Liver (tissue), 10 donors: ENCODE measurements at places on chromosomes 2 and 18.

DNA sequence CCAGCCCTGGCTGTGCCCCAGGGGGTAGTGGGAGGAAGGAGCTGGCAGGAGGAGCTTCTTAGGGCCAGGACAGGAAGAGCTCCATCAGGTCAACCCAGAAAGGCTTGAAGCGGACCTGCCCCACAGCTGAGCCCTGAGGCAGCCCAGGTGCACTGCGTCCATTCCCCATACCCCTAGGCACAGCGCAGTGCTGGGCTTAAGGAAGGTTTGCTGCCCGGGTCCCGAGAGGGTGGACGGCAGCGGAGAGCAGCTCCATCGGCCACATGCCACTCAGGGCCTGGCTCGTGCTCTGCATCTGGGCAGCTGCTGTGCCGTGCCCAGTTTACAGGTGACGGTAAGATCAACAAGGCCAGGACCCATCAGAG lies 26.4 kb downstream of the DNMT3A start:
- DNase-seq: no peak
- peak overlapping the region; percentile 46 for H3K27ac ChIP-seq
- peaks cover 47% of the 10 kb centered on the region for H3K4me1 ChIP-seq
- no peaks in the 10 kb centered on the region for H3K36me3 ChIP-seq
- no peaks in the 10 kb centered on the region for H3K27me3 ChIP-seq

GRCh38 chr2:177758591-177759371 lies 313.8 kb downstream of the PDE11A start:
- no peak for DNase-seq
- no peaks in the 10 kb centered on the region for H3K36me3 ChIP-seq
- H3K27ac ChIP-seq: no peak overlapping the region
- H3K4me1 ChIP-seq: no peaks in the 10 kb centered on the region

DNA sequence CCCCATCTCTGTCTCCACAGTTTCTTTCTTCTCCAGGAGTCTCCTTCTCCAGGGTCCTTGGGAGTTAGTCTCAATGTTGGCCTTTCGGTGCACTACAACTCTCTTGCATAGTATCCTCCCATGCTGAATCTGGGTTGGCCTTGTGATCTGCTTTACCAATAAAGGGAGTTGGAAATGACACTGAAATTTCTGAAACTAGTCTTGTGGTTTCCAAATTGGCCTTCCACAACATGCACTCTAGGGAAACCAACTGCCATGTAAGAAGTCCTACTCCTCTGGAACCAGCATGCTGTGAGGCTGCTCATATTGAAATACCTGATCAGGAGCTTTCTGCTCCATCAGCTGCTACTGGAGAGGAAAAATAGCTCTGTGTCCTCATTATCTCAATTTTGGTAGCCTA lies 9.9 kb upstream of the ABHD3 start:
- H3K4me1 ChIP-seq: no peaks in the 10 kb centered on the region
- H3K27ac ChIP-seq: no peak overlapping the region
- no peaks in the 10 kb centered on the region for H3K36me3 ChIP-seq
- DNase-seq: no peak
- H3K4me3 ChIP-seq: no peak overlapping the region

DNA sequence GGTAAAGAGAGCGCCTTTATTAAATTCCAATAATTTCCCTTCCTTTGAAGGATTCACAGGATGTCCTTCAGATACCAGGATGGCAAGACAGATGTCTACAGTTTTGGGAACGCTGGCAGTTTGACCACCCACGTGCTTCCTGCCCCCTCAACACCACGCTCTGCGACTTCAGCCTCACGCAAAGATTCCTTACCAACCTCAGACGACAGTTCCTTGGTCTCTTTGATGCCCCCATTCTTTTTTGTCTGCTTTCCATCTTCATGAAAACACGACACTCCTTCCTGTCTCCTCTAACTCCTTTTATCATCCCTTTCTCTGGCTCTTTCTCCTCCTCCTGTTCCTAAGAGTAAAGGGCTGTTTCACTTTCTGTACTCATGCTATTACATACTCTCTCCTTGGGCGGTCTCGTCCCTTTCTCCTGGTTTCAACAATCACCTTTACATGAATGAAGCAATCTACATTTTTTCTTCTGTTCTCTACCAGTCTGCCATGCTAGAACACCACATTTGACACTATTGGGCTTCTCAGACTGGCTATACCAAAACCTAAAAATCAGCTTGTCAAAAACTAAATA lies 189.9 kb upstream of the PGAP1 start:
- peaks cover 2% of the 10 kb centered on the region for H3K36me3 ChIP-seq
- no peak overlapping the region for H3K4me3 ChIP-seq
- no peaks in the 10 kb centered on the region for H3K27me3 ChIP-seq
- DNase-seq: no peak
- H3K4me1 ChIP-seq: no peaks in the 10 kb centered on the region
- H3K27ac ChIP-seq: no peak overlapping the region

DNA sequence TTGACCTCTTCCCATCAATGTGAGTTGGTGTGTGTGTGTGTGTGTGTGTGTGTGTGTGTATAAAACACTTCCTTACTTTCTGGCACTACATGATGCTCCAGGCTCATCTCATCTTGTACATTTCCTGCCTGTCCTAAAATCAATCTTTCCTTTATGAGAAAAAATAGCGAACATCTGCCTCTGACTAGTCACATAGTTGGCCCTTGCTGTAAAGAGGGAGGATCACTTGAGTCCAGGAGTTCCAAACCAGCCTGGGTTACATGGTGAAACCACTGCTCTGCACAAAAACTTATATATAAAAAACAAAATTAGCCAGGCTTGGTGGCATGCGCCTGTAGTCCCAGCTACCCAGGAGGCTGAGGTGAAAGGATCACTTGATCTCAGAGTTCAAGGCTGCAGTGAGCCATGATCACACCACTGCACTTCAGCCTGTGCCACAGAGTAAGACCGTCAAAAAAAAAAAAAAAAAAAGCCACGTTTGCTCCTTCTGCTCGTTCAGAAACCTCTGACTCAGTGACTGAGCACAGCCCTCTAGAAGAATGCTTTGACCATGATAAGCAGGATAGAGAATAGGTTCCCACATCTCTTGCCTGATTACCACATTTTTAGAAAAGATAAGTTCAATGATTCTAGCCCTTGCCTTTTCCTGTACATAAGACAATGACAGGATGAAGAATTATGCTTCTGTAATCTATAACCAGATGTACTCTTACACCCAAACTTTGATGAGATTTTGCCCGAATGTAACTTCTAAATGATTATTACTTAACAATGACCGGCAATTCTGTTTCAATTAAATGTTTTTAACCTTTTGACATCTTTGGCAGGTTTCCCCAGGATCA lies 45.2 kb upstream of the ST3GAL5 start:
- peaks cover 29% of the 10 kb centered on the region for H3K4me1 ChIP-seq
- H3K36me3 ChIP-seq: no peaks in the 10 kb centered on the region
- DNase-seq: no peak
- H3K27me3 ChIP-seq: no peaks in the 10 kb centered on the region
- no peak overlapping the region for H3K4me3 ChIP-seq
- H3K27ac ChIP-seq: no peak overlapping the region

GRCh38 chr2:120622886-120623753 lies 112.5 kb upstream of the GLI2 start:
- H3K36me3 ChIP-seq: no peaks in the 10 kb centered on the region
- no peak overlapping the region for H3K4me3 ChIP-seq
- DNase-seq: no peak
- H3K27me3 ChIP-seq: no peaks in the 10 kb centered on the region

DNA sequence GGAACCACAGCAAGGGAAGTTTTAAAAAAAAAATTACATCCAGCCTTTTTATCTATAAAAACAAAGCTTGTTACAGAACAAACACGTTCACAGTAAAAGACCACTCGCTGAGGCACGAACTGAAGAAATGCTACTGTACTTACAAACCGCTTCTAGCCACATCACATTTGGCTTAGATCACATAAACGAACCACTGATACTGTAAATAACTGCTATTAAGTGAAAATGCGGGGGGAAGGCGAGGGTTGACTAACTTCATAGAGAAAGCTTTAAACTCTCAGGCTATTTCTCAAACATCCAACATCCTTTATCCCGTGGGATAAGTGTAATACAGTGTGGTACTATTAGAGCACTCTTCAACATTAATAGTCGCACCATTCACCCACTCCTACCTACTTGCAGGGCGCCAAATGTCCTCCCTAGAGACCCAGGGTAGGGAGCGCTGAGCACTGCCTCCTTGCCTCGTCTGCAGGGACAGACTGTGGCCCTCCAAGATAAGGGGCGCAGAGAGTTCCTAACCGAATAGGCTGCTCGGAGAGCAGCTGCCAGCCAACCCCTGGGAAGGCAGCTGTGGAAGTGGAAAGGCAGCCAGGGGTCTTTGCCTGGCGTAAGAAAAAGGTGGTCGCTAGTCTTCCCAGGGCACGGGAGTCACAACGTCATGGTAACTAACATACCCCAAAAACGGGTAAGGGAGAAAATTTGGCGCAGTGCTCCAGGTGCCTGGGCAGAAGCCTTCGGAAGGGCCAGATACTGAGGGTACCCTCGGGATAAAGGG lies 854 bp downstream of the GPR155 start:
- peak; percentile 65 for DNase-seq
- peaks cover 2% of the 10 kb centered on the region for H3K4me1 ChIP-seq
- no peaks in the 10 kb centered on the region for H3K27me3 ChIP-seq
- H3K36me3 ChIP-seq: no peaks in the 10 kb centered on the region
- no peak overlapping the region for H3K27ac ChIP-seq

DNA sequence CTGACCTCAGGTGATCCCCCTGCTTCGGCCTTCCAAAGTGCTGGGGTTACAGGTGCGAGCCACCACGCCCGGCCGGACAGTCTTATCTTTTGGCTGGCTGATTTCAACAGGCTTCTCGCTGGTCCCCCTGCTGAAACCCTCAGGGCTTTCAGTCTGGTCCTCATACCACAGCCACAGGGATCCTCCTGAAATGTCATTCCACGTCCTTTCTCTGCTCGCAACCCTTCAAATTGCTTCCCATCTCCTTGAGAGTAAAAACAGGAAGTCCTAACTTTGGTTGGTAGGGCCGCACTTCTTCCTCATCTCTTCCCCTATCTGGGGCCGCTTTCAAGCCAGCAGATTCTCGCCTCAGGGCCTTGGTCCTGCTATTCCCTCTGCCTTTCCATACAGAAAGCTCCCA lies 1.4 kb upstream of the CAB39 start:
- DNase-seq: no peak
- H3K36me3 ChIP-seq: no peaks in the 10 kb centered on the region
- no peak overlapping the region for H3K4me3 ChIP-seq
- H3K27ac ChIP-seq: no peak overlapping the region
- no peaks in the 10 kb centered on the region for H3K27me3 ChIP-seq

GRCh38 chr18:48905513-48905912 lies 45.3 kb downstream of the SMAD7 start:
- H3K27me3 ChIP-seq: no peaks in the 10 kb centered on the region
- H3K36me3 ChIP-seq: no peaks in the 10 kb centered on the region
- no peak overlapping the region for H3K27ac ChIP-seq

- DNase-seq: no peak
- no peaks in the 10 kb centered on the region for H3K27me3 ChIP-seq
- no peaks in the 10 kb centered on the region for H3K36me3 ChIP-seq
- H3K27ac ChIP-seq: peak overlapping the region; percentile 66
- H3K4me3 ChIP-seq: no peak overlapping the region
These were observed 255.5 kb downstream of the RNF152 start for GRCh38 chr18:61637319-61637718.

DNA sequence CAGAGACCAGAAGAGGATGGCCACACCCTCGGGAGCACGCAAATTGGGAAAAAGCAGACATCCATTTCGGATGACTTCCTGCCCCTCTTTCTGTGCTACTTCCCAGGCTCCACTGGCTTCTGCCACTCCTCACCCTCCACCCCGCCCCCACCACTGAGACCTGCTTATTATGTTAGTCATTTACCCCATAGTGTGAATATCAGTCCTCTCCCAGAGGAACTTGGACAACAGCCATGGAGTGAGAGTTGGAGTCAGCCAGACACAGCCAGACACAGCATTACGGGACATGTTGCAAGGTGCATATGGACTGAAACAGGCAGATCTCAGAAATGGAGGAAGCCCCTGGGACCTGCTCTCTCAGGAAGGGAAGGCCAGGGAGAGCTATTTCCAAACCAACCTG lies 51.8 kb downstream of the CTIF start:
- no peak for DNase-seq
- H3K4me3 ChIP-seq: no peak overlapping the region
- no peaks in the 10 kb centered on the region for H3K36me3 ChIP-seq
- H3K27ac ChIP-seq: peak overlapping the region; percentile 60
- peaks cover 9% of the 10 kb centered on the region for H3K4me1 ChIP-seq

DNA sequence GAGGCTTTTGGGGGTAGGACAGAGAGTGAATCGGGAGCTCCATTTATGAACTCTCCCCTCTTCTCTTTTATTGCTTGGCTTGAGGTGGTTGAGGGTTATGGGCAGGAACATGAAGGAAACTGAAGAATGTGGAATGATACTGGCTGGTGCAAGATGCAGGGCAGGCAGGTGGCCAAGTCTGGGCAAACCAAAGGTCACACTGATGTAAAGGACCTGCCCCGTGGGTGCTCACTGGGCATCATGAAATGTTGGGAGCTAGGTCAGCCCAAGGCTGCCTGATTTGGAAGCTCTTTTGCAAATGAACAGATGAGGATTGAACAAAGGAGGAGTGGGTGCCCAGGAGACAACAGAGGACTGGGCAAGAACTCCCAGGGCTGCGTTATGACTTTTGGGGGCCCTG lies 328.9 kb downstream of the CLIP4 start:
- no peak overlapping the region for H3K27ac ChIP-seq
- H3K4me1 ChIP-seq: no peaks in the 10 kb centered on the region
- DNase-seq: no peak
- no peak overlapping the region for H3K4me3 ChIP-seq
- no peaks in the 10 kb centered on the region for H3K36me3 ChIP-seq
- H3K27me3 ChIP-seq: no peaks in the 10 kb centered on the region

DNA sequence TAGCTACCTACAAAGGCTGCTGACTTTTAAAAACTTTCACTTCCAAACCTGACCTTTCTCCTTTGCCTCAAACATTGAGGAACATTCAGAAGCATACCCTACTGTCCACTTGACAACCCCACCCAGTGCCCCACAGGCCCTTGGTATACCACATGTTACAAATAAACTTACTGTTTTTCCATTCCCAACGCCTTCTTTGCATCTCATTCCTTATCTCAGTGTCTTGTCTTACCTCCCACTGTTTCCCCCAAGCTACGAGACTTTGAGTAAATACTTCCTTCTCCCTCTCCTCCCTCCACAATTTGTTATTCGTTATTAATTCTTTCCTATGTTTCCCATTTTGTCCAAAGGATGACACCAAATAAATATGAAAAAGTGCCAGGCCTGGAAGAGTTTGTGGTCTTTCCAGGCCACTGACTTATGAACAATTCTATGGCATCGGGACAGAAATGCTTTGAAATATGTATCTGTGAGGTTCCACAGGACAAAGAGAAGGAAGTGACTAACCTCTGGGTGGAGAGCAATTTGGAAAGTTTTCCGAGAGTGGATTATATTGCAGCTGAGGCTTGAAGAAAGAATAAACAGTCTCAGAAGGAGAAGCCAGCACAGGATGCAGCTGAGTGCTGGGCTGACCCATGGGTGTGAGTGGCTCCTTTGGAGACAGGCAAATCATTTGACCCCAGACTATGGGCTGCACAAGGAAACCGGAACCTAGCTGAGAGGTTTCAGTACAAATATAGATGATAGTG lies 409.0 kb downstream of the LPIN1 start:
- H3K36me3 ChIP-seq: no peaks in the 10 kb centered on the region
- no peak overlapping the region for H3K27ac ChIP-seq
- DNase-seq: no peak
- peaks cover 2% of the 10 kb centered on the region for H3K4me1 ChIP-seq
- no peak overlapping the region for H3K4me3 ChIP-seq

- peaks cover 6% of the 10 kb centered on the region for H3K27me3 ChIP-seq
- H3K4me1 ChIP-seq: peaks cover 6% of the 10 kb centered on the region
- H3K36me3 ChIP-seq: no peaks in the 10 kb centered on the region
- no peak overlapping the region for H3K27ac ChIP-seq
These were observed 2.2 kb downstream of the EPHA4 start for GRCh38 chr2:221569871-221570270.

GRCh38 chr18:36294031-36294430 lies 3.5 kb upstream of the FHOD3 start:
- no peak overlapping the region for H3K27ac ChIP-seq
- H3K4me1 ChIP-seq: peaks cover 5% of the 10 kb centered on the region
- no peaks in the 10 kb centered on the region for H3K36me3 ChIP-seq
- H3K27me3 ChIP-seq: peaks cover 4% of the 10 kb centered on the region
- no peak for DNase-seq
